ENCODE measurements at places on chromosomes 16 and 17.

DNA sequence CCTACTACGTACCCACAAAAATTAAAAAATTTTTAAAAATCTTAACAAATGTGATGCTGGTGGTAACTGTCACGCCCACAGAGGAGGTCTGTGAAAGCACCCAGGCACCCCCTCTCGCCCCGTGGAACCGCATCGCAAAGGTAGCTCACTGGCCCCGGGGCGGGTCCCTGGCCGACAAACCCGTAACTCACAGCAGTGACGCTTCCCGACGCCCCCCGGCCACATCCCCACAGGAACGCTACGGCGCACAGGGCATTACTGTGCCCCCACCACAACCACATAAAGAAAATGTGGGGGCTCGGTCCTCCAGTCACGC, 366 bp downstream of the ANKS3 start:
- peak; percentile 40 for DNase-seq

GRCh38 chr17:75897160-75898019, 639 bp upstream of the TRIM65 start:
- no peak for DNase-seq

GRCh38 chr17:50676065-50676975, 31.4 kb downstream of the ANKRD40 start:
- DNase-seq: no peak

DNA sequence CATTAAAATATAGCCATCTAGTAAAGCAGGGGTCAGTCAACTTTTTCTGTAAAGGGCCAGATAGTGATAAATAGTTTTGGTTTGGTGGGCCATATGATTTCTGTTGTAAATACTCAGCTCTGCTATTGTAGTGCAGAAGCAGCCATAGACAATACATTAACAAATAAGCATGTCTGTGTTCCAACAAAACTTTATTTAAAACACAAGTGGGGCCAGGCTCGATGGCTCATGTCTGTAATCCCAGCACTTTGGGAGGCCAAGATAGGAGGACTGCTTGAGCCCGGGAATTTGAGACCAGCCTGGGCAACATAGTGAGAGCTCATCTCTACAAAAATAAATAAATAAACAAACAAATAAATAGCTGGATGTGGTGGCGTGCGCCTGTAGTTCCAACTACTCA, 60.8 kb upstream of the TANC2 start:
- no peak for DNase-seq

- DNase-seq: no peak
Measured at GRCh38 chr16:49964316-49964715, 60.7 kb upstream of the CNEP1R1 start.

GRCh38 chr16:85037050-85037410, 9.4 kb downstream of the KIAA0513 start:
- DNase-seq: no peak

DNA sequence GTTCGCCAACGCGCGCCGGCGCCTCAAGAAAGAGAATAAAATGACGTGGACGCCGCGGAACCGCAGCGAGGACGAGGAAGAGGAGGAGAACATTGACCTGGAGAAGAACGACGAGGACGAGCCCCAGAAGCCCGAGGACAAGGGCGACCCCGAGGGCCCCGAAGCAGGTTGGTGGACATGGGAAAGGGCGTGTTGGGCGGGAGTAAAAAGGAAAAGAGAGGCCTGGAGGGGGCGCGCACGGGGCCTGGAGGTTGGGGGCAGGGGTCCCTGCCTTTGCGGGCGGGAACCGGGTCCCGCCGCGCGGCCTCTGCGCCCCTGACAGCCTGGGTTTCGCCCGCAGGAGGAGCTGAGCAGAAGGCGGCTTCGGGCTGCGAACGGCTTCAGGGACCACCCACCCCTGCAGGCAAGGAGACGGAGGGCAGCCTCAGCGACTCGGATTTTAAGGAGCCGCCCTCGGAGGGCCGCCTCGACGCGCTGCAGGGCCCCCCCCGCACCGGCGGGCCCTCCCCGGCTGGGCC, 2.1 kb downstream of the IRX5 start:
- DNase-seq: no peak

- DNase-seq: peak; percentile 82
Measured at GRCh38 chr16:726438-727290, at the start of the genes CCDC78 and HAGHL. CCDC78 (minus strand) TSS chr16:726443; CDS start chr16:726367, 76 bp downstream. HAGHL (plus strand) TSS chr16:727106; CDS start chr16:727510, 404 bp downstream.

DNA sequence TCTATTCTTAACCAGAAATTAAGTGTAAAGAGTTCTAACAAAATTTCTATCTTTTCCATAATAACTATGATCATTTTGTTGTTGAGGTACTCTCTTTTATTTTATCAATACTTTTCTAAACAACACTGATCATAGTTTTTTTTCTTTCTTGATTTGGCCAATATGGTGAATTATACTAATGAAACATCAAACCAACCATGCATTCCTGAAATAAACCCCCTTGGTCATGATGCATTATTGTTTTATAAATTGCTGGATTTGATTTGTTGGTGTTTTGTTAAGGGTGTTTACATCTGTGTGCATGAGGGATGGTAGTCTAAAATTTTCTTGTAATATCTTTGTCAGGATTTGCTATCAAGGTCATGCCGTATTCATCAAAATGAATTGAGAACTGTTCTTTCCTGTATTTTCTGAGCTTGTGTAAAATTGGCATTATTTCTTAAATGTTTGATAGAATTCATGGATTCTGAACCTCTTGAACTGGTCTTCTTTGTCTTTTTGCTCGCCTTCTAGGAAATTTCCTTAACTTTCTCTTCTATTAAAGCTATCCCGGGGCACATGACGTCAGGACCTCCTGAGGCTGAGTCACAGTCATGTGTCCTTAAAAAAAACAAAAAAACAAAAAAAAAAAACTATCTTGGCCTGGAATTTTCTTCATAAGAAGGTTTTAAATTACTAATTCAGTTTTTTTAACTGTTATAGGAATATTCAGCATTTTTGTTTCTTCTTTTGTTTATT, 3.9 kb upstream of the TRIM25 start:
- no peak for DNase-seq

DNA sequence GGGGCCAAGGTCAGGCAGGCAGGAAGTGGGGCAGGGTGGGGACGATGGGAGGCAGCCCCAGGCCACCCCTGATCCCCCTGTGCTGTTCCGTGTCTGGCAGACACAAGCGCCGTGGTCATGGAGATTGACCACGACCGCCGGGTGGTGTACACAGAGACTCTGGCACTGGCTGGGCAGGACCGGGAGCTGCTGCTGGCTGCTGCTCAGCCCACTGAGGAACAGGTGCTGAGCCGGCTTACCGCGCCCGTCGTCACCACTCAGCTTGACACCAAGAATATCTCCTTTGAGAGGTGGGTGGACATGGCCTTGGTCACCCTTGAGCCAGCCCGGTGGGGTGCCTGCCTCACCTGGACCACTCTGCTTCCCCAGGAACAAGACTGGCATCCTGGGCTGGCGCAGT, 13.7 kb downstream of the CORO6 start:
- peak; percentile 18 for DNase-seq

DNA sequence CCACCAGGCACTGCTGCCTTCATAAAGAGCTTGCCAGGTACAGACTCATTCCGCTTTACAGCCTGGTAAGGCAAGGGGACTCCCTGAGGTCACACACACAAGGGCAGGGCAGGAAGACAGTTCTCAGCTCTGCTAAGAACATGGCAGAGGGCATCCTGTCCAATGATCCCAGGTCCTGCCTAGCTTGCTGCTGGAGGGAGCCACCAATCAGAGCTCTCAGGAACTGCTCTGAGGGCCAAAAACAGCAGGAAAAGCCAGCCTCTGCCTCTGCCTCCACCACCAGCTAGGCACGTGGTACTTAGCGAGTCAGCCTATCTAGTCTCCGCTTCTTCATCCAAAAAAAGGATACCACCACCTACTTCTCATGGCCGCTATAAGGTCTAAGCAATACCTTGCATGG, 66.1 kb downstream of the GTF3C1 start:
- no peak for DNase-seq

DNA sequence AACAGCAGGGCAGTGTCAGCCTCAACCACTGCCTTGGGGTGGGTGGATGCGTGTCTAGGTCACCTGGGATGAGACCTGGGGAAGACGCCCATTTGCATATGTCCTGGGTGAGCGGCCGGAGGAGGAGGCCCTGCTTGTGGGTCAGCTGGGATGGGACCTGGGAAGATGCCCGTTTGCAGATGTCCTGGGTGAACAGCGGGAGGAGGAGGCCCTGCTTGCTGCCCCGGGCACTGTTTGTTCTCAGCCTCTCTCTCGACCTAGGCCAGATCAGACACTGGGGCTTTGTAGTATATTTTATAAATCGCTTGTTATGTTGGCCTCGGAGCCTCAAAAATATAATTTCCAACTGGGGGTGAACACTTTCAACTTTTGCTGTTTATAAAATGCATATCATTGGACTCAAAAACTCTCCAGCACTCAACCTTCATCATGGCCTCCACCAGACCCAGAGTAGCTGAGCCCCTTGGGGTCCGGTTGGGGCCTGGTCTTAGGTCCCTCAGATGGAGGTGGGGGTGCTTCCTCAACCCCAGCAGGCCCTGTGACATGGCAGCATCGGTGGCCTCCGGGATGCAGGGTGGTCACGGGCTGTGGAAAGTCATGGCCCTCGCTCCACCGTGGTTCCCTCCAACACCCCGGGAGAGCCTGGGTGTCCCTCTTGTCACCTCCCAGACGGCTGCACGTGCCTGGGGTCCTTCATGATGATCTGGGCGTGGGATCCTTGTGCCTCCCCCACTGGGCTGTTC, 17.3 kb downstream of the DBNDD1 start:
- no peak for DNase-seq

GRCh38 chr17:29124925-29125273, 55.3 kb downstream of the MYO18A start:
- DNase-seq: peak; percentile 90

GRCh38 chr16:66926171-66926947, 1.0 kb upstream of the RRAD start:
- no peak for DNase-seq

DNA sequence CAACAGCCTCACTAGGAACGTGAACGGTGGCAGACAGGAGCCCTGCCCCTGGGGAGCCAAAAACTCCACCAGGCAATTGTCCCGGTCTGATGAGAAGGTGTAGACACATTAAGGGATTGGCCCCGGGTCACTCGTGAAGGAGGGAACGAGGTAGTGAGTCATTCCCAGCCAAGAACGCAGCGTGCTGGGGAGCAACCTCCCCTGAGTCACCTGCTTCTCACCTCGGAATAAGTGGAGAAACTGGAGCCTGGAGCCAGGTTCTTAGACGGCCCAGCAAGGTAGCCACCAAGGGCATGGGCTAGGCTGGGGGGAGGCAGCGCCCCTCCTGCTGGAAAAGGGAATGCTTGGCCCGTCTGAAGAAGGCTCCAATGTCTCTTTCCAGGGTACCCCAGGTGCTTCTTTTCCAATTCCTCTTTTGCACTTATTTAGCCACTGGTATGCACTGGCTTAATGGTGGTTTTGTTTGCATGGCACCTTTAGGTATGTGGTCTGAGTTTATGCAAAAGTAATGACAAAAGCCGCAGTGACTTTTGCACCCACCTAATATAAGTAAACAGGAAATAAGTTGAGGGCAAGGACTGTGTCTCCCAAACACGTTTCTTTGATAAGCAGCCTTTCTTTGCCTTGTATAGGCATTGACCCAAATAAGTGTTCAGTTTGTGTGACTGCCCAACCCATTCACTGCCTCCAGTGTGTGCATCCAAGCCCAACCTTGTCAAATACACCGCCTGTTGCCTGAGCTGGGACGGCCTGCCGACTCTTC, 1.8 kb upstream of the HELZ start:
- DNase-seq: peak; percentile 20

- no peak for DNase-seq
Measured at GRCh38 chr16:77207030-77207429, 7.8 kb downstream of the SYCE1L start.

DNA sequence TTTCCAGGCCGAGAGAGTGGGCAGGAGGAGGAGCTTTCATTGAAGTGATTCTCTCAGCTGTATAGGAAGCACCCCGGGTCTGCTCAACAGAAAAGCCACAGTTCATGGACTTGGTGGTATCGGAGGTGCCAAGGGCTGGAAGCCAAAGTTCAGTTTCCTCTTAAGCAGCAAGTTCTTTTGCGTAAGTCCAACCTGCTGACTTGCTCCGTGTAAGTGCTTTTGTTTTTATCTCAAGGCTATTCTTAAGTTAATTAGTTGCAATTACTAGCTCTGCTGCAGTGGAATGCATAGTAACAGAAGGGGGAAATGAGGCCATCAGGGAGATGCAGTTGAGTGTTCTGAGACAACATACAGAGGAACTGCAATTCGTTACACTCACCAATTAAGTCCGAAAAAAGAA, 44.6 kb downstream of the SMIM36 start:
- DNase-seq: no peak

GRCh38 chr17:44219108-44219615, 313 bp downstream of the UBTF start:
- peak; percentile 89 for DNase-seq

GRCh38 chr17:70661342-70662222, 492.2 kb downstream of the KCNJ2 start:
- no peak for DNase-seq

DNA sequence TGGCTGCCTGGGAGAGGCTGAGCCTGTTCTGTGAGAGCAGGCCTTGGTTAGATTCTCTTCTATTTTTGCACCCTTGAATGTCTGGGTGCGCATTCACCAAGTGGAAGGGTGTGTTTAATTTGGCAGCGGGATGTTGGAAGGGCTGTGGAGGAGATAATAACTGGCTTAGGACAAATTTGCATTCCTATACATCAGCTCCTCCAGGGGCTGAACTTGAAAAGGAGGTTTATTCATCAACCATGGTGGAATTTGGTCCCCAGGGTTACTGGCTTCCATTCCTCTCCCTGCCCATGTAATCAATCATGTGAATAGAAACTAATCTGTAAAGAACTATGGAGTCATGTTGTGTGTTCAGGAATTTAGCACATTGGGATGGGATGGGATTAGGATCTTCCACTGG, 100.2 kb upstream of the FOXF1 start:
- no peak for DNase-seq

GRCh38 chr16:55778757-55779156, 54.1 kb downstream of the CES1 start:
- DNase-seq: no peak

DNA sequence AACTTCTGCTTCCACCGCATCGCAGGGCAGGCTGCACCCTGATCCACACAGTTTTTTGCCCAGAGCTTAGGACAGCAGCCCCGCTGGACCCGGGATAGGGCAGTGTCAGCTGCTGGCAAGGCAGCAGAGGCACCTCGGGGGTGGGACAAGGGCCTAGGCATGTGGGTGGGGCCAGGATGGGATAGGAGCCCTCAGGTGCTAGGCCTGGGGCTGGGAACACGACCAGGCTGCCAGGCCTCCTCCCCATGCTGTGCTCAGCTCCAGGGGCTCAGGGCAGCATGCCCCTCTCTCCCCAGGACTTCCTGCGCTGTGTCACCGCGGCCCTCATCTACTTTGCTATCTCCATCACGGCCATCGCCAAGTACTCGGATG, 4.6 kb downstream of the CMTM3 start:
- DNase-seq: no peak

DNA sequence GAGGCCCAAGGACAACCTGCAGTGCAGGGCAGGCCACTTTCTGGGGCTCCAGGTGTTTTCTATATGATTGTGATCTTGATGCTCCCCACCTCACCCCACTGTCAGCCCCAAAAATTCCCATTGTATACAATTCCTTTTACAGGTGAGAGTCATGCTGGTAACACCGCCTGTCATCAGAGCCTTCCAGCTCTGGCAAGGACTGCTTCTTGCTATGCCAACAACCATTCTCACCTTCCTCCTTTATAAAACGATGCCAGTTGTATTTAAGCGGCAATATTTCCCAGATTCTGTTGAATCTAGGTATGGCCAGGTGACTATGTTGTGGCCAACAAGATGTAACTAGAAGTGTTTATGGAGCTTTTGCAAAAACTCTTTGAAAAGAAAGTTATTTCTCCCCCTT, 30.4 kb upstream of the CALB2 start:
- no peak for DNase-seq

GRCh38 chr16:1765826-1766225, 5.5 kb downstream of the NME3 start:
- no peak for DNase-seq

- DNase-seq: peak; percentile 82
Measured at GRCh38 chr17:59620518-59621259, 994 bp downstream of the CLTC start.
